Activated T-helper 1 cell treated with anti-CD3 and anti-CD28 coated beads, Interleukin-12 subunit alpha, Interleukin-12 subunit beta, Interleukin-2, Interleukin-4 antibody, amounts not matched to agents 30 ng/mL and 10 ng/mL and 1 ng/mL, durations not matched to agents 14 hours and 24 hours and 36 hours (primary cell): ENCODE measurements at places on chromosomes 2 and 18. TPM values are rescaled to one million over a fixed set of nuclear protein-coding genes. Genes with fewer than 3 reads are reported as not detected.

Gene PSTPIP2
- 19.2 and 23.6 TPM in 2 replicates for total RNA-seq

Gene RND3
- not detected in 2 replicates for total RNA-seq

Gene DYSF
- total RNA-seq = not detected in 2 replicates

Gene FRZB
- not detected in 2 replicates for total RNA-seq

DNA sequence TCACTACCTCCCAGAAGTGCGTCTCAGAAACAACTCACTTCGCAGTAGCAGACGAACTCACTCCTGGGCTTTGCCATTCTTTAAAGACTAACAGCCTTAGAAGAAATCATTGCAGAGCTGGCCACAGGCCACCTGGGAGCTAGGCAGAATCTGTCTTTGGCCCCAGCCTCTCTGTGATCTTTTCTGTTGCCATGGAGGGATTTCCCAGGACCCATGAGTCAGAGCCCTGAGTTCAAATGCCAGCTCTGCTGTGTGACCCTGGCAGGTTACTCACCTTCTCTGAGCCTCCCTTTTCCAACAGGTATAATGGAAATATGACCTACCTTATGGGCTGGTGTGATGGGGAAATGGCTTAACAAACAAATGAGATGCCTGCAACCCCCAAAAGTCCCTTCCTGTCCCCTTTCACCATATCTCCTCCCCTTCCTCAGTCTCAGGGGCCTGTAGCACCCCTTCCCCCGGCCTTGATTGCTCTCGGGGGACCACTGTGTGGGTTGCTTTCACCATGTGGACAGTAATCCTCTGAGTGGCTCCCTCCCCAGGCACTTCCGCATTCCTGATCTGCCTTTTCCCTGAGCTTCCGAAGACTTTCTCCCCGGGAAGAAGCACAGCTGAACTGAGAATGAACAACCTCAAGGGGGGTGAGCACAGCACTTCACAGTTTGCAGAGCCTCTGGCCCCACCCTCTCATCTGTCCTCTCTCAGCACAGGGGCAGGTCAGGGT lies 34.0 kb upstream of the SLC66A3 start:
- H3K4me3 ChIP-seq = no peak overlapping the region
- H3K36me3 ChIP-seq = no peaks in the 10 kb centered on the region
- H3K27me3 ChIP-seq = peaks cover 9% of the 10 kb centered on the region
- no peak for DNase-seq
- H3K27ac ChIP-seq = no peak overlapping the region
- no peaks in the 10 kb centered on the region for H3K4me1 ChIP-seq

DNA sequence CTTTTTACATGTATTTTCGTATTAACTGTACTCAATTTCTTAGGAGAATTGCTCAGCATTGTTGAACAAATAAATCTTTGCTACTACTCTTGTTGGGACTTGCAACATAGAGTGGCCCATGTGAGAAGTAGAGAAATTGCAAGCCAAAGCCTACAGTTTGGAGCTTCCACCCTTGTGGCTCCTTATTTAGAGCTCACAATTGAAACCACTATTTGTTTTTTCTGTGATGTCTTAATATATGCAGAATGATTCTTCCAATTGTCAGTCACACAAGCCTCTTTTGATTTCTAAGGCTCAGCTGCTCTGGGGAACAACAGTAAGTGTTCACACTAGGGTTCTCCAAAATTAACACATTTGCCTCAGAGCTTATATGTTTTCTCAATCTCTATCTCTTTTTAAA lies 60.2 kb upstream of the GALNT13 start:
- H3K27ac ChIP-seq = no peak overlapping the region
- no peaks in the 10 kb centered on the region for H3K36me3 ChIP-seq
- no peaks in the 10 kb centered on the region for H3K4me1 ChIP-seq
- DNase-seq = no peak
- H3K4me3 ChIP-seq = no peak overlapping the region

DNA sequence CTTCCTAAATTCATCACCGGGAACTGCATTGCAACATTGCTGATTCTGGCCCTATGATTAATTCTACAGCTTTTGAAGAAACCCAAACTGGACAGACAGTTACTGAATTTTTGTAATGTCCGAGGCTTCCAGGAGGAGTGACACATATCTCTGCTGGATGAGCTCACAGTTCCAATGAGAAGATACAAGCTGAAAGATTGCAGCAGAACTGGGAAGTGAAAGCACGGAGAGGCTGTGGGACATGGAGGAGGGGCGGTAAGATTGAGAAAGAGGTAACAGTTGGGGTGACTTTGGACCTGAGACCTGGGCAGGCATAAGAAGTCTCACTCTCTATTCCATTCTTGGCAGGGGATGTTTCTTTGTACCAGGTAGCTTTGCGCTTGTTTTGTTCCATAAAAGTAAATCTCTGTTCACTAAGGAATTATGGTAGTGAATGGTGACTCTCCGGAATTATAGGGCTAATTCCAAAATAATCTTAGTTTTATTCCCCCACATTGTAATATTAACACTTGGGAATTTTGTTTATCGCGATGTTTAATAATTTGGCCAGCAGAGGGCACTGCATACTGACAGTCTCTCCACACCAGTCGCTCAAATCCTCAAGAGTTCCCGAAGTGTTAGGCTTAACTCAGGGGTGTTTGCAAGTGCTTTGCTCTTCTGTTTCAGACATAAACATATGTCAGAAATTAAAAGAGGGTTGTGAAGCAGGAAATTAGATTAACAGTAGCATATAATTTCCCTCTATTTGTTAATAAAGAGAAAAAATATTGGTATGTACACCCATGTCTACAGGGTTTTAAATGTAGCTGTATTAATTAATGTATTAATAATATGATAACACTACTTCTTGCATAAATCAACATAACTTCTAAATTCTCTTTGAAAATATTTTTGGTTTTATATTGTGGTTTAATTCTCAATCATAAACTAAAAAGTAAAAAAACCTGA lies 201.4 kb downstream of the SOCS6 start:
- DNase-seq = no peak
- H3K4me1 ChIP-seq = no peaks in the 10 kb centered on the region
- no peak overlapping the region for H3K27ac ChIP-seq
- H3K4me3 ChIP-seq = no peak overlapping the region

- no peaks in the 10 kb centered on the region for H3K36me3 ChIP-seq
- no peak overlapping the region for H3K27ac ChIP-seq
- no peak overlapping the region for H3K4me3 ChIP-seq
Observed at GRCh38 chr2:44061876-44062275, 66.1 kb upstream of the LRPPRC start.

- H3K4me1 ChIP-seq = no peaks in the 10 kb centered on the region
- no peaks in the 10 kb centered on the region for H3K36me3 ChIP-seq
- no peak overlapping the region for H3K27ac ChIP-seq
- DNase-seq = no peak
Observed at GRCh38 chr2:148279216-148279615, 258.3 kb downstream of the MBD5 start.

GRCh38 chr2:18123577-18123976 lies 245.1 kb downstream of the KCNS3 start:
- H3K4me1 ChIP-seq = no peaks in the 10 kb centered on the region
- no peak for DNase-seq
- no peak overlapping the region for H3K4me3 ChIP-seq
- H3K27me3 ChIP-seq = no peaks in the 10 kb centered on the region

- peaks cover 10% of the 10 kb centered on the region for H3K4me1 ChIP-seq
- H3K36me3 ChIP-seq = peaks cover 4% of the 10 kb centered on the region
- DNase-seq = no peak
Observed at GRCh38 chr18:76363436-76364120, 131.5 kb downstream of the ZNF516 start.
